ENCODE measurements at places on chromosomes 4 and X.

DNA sequence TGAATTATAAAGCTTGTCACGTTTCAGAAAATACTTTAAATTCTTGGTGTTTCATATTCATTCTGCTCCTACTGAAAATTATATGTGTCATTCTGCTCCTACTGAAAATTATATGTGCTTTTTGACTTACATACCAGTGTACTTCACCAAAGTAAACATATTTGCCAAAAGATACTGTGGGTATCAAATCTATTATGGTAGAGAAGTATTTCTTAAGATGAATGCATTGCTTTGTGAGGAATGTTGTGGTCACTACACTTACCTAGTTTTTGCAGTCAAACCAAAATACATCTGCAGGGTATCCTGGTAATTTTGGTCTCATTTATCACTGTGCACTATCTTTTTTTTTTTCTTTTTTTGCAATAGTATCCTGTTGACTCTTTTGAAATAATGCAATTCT lies 287.7 kb upstream of the MAD2L1 start:
- no peak for DNase-seq

- DNase-seq: no peak
Measured at GRCh38 chr4:174757736-174758135, 71.3 kb downstream of the GLRA3 start.

DNA sequence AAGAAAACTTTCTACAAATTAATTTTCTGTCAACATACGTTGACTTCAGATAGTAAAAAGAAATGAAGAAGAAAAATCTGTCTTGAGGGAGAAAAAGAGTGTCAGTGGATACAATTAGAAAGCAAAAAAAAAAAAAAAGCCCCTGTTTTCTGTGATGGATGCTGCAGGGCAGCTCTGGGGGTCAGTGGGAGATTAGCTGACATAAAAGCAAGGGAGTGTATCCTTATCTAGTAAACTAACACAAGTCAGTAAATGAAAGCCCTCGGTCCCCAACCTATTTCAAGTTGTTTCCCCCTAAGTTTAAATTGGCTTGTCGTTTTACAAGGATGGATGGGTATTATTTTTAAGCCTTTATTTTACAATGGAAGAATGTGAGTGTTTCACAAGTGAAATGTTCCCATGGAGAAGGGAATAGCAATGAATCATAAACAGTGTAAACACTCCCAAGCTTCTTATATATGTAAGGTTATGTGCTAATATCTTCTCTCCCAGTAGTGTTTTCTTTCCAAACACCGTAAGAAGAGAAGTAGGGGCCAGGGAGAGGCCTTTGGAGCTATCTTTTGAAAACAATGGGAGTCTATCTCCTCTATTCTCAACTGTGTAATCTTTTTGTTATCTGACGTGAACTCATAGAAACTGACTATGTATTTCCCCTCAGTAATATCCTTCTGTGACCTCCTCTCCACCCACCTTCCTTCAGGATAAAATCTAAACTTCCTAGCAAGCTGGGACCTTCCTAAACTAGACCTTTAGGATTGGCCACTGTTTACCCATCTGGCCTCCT lies 347.7 kb downstream of the FBXO8 start:
- DNase-seq: no peak

GRCh38 chr4:184280591-184281071 lies 63.0 kb upstream of the ENPP6 start:
- peak; percentile 72 for DNase-seq

DNA sequence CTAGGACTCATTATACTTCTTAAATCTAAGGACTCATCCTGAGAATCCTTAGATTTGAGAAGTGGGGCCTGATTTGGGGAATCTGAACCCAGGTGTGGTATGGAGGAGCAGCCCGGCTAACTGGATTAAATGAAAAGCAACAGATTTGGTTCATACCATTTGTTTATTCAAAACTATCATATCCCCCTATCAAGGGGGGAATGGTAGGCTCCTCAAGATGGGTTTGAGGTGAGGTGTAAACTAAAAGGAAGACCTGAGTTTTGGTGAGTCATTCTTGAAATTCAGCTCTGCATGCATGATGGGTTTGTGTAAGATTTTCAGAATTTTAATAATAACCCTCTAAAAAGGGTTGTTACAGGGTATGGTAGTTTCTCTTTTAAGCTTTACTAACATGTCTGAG lies 53.4 kb downstream of the CASP6 start:
- peak; percentile 69 for DNase-seq

- DNase-seq: no peak
Measured at GRCh38 chr4:2742081-2742822, 13.9 kb downstream of the TNIP2 start.

DNA sequence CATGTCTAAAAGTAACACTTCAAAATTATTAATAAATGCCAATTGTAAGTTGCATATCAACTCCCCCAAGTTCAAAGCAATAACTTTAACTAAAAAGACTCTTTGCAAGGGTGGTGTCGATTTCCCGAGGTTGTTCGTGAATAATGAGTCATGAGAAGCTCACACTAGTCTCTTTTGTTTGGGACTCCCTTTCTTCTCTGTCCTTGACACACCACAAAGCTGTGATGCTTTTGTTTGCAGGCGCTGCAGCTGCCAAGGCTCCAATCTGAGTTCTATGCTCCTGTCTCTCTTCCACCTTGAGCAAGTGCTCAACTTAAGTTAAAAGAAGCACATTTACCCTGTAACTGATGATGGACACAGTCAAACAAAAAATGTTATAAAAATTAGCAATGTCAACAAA lies 65.9 kb downstream of the FAT1 start:
- DNase-seq: no peak

GRCh38 chr4:4512282-4512681 lies 29.6 kb downstream of the STX18 start:
- DNase-seq: no peak

DNA sequence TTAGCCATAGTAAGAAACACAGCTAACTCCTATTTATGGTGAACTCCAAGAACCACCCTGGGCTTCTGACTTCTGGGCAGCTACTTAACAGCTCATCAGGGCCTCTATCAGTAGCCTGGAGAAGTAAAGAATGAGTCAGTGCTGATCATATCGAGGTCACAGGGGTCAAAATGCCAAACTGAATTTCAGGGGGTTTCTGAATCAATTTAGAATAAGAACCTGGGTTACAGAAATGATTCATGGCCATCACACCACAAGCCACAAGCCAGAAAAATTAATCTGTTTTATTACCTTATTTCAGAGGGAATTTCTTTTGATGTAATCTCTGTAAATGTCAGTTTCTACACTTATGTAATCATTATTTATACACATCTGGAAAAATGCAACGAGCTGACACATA lies 64.4 kb downstream of the CHST7 start:
- DNase-seq: no peak

GRCh38 chr4:129603241-129603931 lies 507.4 kb downstream of the C4orf33 start:
- no peak for DNase-seq

- DNase-seq: peak; percentile 46
Measured at GRCh38 chrX:117743469-117744251, 372.9 kb downstream of the KLHL13 start.

GRCh38 chrX:9091258-9091657 lies 57.3 kb upstream of the FAM9B start:
- no peak for DNase-seq

DNA sequence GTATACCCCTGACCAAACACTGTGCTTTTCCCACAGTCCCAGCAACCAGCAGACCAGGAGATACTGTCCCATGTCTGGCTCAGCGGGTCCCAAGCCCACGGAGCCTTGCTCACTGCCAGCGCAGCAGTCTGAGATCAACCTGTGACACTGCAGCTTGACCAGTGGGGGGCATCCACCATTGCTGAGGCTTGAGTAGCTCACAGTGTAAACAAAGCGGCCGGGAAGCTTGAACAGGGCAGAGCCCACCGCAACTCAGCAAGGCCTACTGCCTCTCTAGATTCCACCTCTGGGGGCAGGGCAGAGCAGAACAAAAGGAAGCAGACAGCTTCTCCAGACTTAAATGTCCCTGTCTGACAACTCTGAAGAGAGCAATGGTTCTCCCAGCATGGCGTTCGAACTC lies 58.1 kb downstream of the SLC10A6 start:
- DNase-seq: peak; percentile 41

DNA sequence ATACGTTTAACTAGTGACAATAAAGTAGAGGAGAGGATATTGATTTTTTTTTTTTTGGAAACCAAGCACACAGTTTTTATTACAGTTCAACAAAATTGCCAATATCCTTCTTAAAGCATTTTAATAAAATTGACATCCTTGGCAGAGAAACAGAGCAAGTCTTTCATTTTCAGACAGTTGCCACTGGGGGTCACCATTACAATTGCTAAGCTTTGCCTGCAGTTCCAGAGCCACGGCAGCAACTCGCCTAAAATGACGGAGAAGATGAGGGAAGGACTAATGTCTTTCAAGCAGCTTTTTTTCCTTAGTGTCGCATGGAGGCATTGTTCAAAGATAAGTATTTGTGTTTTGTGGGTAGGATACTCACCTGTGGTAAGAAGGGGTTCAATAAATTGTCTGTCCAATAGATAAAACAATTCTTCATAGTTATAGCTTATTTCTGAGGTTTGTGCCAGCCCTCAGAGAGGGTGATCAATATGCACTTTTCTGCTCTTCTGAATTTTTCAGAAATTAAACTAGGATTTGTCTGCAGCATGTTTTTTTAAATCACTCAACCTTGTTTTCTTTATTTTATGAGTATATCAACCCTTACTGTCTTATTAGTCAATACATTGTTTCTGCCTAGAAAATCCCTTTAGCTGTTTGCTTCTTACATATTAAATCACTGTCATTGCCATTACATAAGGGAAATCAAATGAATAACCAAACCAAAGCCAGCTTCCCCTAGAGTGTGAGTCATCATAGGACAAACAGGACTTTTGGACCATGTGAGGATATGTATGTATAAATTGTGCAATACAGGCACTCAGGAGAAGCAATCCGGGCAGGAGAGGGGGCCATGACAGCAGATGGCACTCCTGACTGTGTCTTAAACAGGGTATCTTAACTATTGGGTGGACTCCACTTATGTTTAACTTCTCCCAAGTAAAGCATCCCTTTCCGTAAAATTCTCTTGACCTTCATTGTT lies 508.1 kb upstream of the ARX start:
- DNase-seq: peak; percentile 69

- DNase-seq: no peak
Measured at GRCh38 chr4:173195109-173195508, 26.5 kb downstream of the GALNT7 start.

DNA sequence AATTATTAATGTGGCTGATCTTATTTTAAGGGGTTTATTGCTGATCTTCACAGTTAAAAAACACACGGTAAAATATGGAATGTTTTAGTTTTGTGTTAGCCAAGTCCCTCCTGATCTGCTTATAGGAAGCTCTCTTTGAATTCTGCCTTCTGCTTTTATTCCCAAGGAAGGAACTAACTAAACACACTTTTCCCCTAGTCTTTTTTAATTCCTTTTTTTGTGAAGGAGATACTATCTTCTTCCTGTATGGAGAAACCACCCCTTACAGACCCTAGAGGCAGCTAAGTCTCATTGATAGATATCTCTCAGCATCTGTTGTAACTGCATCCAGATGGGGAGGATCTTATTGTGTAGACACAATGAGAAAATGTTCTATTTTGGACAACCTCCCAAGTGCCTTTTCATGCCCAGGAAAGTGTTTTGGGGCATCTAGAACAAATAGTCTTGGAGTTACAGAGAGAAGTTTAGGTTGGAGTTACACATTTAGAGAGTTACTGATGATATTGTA lies 64.4 kb downstream of the AFF1 start:
- peak; percentile 30 for DNase-seq

GRCh38 chrX:128928636-128929035 lies 594.7 kb downstream of the SMARCA1 start:
- DNase-seq: no peak

DNA sequence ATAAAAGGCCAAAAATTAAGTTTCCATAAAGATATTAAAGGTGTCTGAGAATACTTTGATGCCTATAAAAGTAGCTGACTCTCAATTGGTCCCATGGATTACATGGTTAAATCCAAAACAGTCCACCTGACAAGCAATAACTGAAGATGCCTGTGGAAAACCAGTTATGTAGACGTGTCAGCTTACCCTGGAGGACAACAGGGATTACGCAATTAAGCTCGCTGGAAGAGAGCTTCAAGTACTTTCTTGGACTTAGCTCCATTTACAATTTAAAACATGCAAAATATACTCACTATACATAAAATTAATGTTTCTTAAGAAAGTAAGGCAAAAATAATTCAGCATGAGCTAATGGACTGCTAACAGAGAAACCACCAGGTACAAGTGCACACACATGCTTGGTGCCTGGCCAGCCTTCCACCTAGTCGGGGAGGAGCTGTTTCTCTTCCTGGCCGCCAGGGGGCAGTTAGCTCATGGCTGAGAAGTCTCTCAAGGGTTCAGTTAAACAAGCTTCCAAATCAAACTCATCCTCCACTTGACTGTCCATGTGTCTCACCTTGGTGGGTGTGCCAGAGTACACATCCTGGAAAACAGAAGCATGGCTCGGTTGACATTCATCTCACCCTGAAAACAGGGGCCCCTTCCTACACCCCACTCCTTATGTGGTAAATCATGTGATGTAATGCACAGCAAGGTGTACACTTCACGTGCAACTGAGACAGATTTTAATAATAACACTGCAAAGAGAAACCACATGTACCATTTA lies 9.2 kb upstream of the FAM53A start:
- DNase-seq: peak; percentile 91

GRCh38 chr4:115229873-115230272 lies 116.5 kb upstream of the NDST4 start:
- no peak for DNase-seq

- DNase-seq: no peak
Measured at GRCh38 chr4:82733636-82734035, 65.0 kb downstream of the SCD5 start.

- no peak for DNase-seq
Measured at GRCh38 chr4:104022226-104022625, 302.4 kb upstream of the TACR3 start.

DNA sequence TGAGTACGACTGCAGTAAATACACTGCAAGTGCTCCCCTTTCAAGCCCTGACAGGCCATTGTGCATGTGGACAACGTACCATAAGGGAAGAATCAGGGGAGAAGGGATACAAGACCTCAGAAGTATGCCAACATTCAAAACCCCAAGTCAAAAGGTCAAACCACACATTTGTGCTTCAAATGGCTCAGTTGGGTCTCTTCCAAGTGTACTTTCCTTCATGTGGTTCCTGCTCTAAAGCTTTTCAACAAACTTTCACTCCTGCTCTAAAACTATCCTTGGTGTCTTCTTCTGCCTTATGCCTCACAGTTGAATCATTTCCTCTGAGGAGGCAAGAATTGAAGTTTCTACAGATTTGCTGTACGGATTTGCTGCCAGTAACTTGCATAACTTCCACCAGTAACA lies 305.7 kb upstream of the SLIT2 start:
- no peak for DNase-seq

DNA sequence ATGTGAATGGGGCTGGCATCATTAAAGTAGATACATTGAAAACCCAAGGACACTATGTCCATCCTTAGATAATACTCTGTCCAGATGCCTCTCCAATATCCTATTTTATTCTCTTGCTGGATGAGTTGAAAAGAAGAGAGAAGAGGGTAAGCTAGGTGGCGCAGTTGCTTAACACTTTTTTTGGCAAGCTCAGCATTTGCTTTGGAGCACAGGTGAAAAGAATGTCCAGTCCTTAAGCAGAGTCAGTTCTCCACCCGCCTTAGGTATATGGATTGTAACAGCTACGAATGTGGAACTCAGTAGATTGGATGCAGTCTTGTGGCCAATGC lies 208.4 kb downstream of the NWD2 start:
- DNase-seq: peak; percentile 77

All from Karpas-422 (cell line).